ENCODE measurements at places on chromosomes 4 and X.

- DNase-seq = no peak
Measured at GRCh38 chr4:37071576-37071975, 173.0 kb upstream of the NWD2 start.

GRCh38 chrX:156002507-156002906, 5.0 kb downstream of the IL9R start:
- DNase-seq = no peak

- no peak for DNase-seq
Measured at GRCh38 chrX:57177070-57177469, 39.9 kb upstream of the SPIN2A start.

DNA sequence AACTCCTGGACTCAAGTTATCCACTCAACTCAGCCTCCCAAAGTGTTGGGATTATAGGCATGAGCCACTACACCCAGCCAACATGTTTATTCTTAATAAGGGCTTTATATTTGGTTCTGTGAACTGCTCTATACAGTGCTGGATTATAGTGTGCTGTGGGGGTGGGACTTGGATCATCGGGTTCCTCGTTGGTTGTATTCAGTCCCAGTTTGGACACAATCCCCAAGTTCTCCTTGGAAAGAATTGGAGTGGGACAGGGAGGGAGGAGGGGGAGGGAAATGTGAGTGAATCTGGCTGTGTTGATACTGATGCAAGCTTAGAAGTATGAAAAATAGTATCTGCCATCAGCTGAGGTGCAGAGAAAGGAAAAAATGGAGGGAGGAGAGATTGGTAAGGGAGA, 121.3 kb downstream of the KIT start:
- DNase-seq = no peak

DNA sequence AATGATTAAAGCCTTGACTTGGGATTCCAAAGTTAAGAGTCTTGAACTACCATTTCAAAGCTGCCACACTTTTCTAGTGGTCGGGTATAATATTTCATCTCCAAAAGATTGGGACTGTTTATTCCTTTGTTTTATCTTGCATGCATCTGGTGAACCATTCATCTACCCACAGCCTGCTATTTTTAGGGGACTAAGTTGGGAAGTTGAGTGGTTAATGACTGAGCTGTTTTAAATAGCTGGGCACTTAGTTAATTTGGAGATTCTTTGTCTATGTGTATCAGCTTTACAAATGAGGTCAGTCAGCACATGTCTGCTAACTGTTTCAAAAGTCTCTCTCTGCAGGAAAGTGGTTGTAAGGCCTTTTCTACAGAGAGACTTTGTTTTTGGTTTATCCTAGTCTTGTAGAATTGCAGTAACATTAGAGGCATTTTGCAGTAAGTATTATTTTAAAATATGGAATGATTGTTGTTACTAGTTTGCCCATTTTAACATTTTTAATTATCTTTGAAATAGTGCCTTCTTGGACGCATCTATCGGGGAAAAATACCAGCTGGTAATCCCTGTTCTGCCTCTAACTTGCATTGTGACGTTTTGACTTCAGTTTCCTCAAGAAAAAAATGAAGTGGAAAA, 8.2 kb downstream of the BMP2K start:
- no peak for DNase-seq

DNA sequence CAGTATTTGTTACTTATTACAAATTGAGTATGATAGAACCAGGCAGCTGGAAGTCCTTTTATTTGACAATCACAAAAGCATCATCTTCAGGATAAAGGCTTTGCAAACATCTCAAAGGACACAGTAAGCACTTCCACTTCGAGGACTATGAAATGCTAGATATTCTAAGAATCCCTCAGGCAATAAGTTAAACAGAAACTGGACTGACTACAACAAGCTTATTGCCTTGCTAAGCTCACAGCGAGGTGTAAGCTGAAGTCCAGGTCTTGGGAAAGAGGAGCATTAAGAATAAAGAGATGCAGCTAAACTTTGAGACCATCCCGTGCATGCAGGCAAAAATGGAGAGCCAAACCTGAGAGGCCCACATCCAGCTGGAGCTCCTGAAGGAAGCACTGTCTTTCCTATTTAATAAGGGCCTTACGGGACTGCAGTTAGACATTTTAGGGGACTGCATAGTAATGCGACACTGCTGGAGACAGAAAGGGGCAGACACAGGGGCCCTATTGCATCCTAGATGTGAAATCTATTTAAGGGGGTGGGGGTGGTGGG, 38.7 kb downstream of the DCHS2 start:
- DNase-seq = no peak

GRCh38 chr4:40201898-40202297, 5.1 kb downstream of the RHOH start:
- no peak for DNase-seq

- DNase-seq = no peak
Measured at GRCh38 chrX:125205133-125205917, 114.3 kb upstream of the TEX13C start.

- DNase-seq = no peak
Measured at GRCh38 chr4:82562564-82562854, 721 bp upstream of the TMEM150C start.

DNA sequence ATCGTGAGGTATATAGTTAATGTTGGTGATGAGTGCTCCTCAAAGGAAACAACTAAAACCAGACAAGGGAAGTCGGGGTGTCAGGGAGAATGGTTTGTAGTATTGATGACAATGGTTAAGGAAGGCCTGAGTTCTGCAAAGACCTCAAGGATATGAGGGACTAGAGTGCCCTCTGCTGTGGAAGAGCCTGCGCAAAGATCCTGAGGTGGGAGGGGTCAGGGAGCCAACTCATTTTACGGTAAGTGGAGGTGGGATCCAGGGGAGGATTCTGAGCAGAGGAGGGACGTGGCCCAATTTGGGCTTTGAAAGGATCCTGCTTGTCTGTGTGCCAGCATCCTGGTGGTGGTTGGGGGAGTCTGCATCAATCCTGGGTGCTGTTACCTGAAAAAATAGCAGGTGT, 11.3 kb downstream of the UBA1 start:
- DNase-seq = no peak

DNA sequence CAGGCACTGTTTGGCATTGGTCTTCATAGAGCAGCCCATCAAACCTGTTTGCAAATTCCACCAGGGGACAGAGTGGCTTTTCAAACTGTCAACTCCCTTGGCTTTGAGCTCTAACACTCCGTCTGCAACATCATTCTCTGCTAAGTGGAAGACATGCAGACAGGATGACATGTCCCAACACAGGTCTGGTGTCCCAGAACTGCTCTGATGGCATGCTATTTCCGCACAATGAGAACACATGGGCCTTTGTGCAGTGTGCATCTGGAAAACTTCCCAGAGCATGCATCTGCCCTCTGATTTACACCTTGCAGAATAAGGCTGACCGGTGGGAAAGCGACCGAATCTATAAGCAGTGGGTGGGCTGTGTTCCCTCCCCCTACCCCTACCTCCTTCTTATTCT, 212.8 kb upstream of the GYPA start:
- no peak for DNase-seq

GRCh38 chr4:176287546-176287945, 18.5 kb upstream of the ASB5 start:
- no peak for DNase-seq

- no peak for DNase-seq
Measured at GRCh38 chr4:10492464-10492863, 35.2 kb upstream of the ZNF518B start.

- DNase-seq = no peak
Measured at GRCh38 chrX:30301963-30302362, 7.2 kb downstream of the NR0B1 start.

- DNase-seq = no peak
Measured at GRCh38 chr4:151436093-151436518, 27.1 kb downstream of the FHIP1A start.

GRCh38 chr4:82381235-82381634, 7.4 kb upstream of the HNRNPD start:
- DNase-seq = no peak

GRCh38 chrX:148928811-148929210, 428.4 kb downstream of the AFF2 start:
- peak; percentile 46 for DNase-seq

DNA sequence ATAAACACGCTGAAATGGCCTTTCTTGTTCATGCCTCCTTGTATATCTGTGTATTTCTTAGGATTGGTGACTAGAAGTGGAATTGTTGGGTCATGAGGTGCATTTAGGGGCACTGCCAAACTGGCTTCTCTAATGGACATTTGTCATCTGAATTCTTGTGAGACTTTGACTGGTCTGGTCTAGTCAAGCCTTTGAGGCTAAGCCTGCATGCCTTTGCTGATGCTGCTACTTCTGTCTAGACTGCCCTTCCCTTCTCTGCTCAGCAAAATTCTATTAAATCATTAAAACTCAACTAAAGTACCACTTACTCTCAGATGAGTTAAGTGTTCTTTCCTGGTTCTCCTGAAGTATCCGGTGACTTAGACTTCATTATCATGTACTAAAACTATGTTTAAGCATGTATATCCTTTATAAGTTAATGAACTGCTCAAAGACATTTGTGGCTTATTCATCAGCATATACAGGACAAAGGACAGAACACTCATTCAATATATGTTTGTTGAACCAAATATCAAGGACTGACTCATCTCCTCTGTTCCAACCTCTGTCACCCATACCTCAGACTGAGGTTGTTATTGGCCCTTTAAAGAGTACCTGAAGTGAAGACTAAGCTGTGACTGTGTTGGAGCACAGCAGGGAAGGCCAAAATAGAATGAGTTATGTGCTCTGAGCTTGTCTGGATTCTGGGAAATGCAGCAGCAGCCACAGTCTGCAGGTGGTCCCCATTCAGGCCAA, 9.0 kb downstream of the TCEAL1 start:
- no peak for DNase-seq

DNA sequence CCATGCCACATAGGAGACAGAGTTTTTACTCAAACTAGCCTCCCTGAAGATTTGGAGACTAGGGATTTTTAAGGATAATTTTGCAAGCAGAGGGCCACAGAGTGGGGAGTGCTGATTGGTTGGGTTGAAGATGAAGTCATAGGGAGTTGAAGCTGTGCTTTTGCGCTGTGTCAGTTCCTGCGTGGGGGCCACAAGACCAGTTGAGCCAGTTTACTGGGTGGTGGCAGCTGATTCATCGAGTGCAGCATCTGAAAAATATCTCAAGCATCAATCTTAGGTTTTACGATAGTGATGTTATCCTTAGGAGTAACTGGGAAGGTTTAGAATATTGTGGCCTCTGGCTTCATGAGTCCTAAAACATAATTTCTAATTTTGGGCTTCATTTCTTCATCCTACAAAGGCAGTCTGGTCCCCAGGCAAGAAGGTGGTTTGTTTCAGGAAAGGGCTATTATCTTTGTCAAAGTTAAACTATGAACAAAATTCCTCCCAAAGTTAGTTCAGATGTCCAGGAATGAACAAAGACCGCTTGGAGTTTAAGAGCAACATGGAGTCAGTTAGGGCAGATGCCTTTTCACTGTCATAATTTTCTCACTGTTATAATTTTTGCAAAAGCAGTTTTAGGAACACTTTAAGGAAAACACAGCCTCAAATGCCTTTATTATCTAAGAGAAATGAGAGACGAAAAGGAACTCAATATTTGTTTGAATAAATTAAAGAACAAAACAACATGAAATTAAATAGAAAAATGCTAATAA, 960.8 kb upstream of the PRKX start:
- DNase-seq = no peak

DNA sequence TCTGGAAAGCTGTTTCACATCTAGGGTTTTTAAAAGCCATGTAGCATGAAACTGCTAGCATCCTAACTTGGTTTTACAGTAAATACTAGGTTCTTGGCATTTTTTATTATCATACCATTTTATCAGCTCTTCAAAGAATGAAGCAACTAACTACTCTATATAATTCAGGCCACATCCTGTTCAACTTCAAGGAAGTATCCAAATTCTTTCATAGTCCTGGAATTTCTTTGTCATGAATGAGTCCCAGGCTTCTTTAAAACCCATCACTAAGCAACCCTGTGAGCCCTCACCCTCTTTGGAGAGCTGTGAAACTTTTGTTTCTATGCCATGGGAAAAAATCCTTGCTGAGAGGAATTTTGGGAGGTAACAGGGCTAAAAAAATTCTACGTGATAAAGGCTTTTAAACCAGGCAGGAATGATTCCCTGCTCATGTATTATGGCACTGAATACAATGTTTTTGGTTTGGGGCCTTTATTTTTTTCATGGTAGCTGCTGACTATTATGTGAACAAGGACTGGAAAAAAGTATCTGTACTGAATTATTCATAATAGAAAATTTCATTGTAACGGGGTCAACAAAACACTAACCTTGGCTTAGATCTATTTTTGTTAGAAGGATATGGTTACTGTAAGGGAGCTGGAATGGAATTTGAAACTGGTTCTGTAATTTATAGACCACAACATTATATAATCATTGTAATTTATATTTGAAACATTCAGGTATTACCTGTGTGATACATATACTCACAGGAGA, 164.9 kb downstream of the DCTD start:
- DNase-seq = no peak

DNA sequence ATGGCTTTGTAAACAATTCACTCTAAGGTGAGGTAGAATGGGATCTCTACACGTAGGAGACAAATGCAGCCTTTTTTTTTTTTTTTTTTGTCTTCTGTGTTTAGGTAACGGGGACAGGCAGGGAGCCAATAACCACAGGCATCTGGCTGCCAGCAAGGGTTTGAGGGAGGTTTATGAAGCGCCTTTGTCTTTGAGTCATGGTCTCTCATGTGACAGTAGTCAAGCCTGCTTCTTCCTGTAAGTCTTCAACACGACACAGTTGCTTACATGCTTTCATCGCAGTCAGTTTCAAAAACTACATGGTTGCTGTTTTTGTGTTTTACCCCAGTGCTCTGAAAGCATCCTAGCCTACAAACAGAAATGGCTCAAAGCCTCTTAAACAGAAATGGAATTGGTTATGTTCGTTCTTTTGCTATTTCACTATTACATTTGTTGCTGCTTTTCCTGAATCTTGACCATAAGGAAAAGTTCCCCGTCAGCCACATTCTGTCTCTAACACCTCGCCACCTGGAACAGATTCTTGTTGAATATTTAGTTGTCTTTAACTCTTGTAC, 127.8 kb upstream of the METTL14 start:
- DNase-seq = peak; percentile 1

DNA sequence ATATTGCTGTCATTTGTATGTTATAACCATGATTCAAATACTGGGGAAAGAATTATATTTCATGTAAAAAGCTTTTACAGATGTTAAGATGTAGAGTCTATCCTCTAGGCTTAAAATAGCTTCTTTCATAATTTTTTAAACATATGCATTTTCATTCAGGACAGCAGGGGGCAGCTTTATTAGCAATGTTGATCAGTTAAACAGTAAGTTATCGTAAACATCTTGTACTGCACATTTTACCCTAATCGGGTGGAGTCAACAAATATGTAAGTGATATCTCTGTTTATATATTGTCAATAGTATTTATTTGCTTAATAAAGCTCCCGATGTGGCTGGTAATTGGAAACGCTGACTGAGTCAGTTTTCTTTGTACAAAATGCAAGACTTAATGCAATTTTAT, 142.5 kb upstream of the MED14 start:
- DNase-seq = peak; percentile 40

- DNase-seq = peak; percentile 8
Measured at GRCh38 chr4:12852338-12853307, 631.5 kb downstream of the RAB28 start.

GRCh38 chr4:29309050-29309449, 1411.1 kb upstream of the PCDH7 start:
- no peak for DNase-seq

- peak; percentile 75 for DNase-seq
Measured at GRCh38 chrX:19682712-19683331, 167.5 kb upstream of the MAP3K15 start.

- DNase-seq = peak; percentile 39
Measured at GRCh38 chr4:92236877-92237276, 66.9 kb upstream of the GRID2 start.
